NCI-H226 (cell line): ENCODE measurements at places on chromosomes 16 and 17.
A peak's percentile ranks its signal among the peaks of the same experiment; 100 is the strongest.

DNA sequence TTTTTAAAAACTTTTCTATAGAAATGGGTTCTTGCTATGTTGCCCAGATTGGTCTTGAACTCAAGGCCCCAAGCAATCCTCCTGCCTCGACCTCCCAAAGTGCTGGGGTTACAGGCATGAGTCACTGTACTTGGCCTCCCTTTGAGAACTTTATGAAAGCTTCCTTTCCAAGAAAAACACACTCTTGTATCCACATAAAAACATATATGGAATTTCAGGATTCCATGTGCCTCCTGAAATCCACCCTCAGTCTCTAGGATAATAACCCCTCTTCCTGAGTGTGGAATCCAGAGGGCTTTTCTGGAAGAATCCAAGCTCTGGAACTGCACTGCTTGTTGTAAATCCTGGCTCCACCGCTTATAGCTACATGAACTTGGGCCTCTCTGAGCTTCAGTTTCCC is 53.2 kb upstream of the MRTFB start:
- DNase-seq: no peak

DNA sequence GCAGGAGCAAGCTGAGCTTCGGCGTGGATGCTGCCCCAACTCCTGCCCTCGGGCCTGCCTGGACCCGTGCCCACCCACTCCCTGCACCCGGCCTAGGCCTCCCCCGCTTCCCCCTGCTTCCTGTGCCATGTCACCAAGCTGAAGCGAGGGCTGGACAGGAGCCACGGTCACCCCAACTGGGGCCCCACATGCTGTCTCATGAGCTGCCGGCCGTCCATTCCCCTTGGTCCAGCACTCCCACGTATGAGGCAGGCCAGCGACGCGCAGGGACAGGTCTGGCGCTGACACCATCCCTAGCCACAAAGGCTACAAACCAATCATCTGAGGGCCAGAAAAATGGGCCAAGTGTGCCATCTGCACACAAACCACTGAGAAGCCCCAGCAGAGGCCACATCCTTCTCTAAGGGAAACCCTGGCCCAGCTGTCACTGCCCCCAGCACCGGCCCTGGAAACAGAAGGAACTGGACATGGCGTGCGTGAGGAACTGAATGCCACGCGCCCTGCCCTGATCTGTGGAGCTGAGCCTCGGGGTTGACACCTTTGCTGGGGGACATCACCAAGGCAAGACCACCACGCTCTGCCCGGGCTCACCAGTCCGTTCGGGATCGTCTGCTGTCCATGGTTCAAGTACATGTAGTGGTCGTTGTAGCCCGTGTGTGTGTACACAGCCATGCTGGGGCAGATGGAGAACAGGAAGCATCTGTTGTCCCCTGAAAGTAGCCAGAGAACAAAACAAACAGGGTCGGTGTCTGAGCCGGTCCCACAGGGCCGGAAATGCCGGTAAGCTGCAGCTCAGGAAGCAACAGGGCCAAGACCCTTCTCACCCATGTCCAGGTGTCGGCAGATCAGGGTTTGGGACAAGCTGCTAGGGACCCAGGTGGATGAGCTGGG is 22.2 kb downstream of the MEAK7 start:
- no peak for DNase-seq

- no peak for DNase-seq
Observed at GRCh38 chr17:80857756-80858171, 133.9 kb upstream of the CHMP6 start.

- DNase-seq: no peak
Observed at GRCh38 chr16:67565470-67566100, 3.3 kb downstream of the CTCF start.

GRCh38 chr17:36992701-36993100 is 43.9 kb downstream of the AATF start:
- DNase-seq: no peak

- DNase-seq: no peak
Observed at GRCh38 chr16:10831894-10832886, 13.6 kb upstream of the TVP23A start.

- DNase-seq: peak; percentile 85
Observed at GRCh38 chr16:81600275-81600674, 155.7 kb downstream of the CMIP start.
